Fibroblast of pulmonary artery (primary cell): ENCODE measurements at places on chromosomes 1 and 21.

DNA sequence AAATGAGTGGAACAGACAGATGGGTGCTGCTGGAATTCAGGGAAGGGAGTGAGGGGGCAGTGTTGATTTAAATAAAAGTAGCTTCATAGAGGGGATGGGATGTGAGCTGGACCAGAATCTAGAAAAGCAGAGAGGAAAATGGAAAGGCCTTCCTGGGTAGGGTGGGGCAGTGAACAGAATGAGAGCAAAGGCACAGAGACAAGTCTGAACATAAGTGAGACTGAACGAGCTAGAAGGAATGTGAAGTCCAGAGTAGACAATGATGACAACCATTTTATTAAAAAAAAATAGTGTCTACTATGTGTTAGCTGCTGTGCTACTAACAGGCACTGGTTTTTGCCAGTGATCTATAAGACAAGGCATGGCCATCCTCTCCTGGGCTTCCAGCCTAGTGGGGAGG, 36.0 kb downstream of the ELK4 start:
- no peak for DNase-seq

- no peak for DNase-seq
Observed at GRCh38 chr1:107262467-107263286, 121.8 kb downstream of the NTNG1 start.

- peak; percentile 33 for DNase-seq
Observed at GRCh38 chr1:65458730-65459396, 38.4 kb downstream of the LEPR start.

DNA sequence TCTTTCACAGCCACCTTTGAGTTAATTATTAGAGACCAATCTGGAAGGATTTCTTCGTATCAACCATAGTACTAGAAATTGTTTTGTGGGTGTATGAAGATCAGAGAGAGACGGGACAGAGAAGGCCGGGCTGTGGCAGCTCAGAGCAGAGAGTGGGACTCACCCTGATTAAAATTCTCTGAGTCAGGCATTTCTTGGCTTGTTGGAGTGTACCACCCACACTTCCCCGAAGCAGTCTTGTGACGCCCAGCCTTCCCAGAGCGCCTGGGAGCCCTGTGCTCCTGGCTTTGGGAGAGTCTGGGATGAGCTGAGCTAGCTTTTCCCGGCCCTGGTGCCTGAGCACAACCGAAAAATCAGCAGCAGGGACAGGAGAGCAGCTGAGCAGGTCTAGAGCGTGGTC, 19.4 kb downstream of the PLEKHM2 start:
- peak; percentile 93 for DNase-seq

- DNase-seq, result no peak
Observed at GRCh38 chr1:5343256-5344020, 648.8 kb downstream of the NPHP4 start.

GRCh38 chr1:165327538-165327937, 29.0 kb downstream of the LMX1A start:
- DNase-seq, result no peak

DNA sequence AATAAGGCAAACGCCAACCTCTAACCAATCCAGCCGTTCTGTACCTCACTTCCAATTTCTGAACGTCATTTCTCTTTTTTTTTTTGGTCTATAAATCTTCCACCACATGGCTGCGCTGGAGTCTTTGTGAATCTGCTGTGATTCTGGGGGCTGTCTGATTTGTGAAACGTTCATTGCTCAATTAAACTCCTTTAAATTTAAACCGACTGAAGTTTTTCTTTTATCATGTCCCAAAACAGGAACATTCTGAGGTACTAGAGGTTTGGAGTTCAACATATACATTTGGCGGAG, 65.5 kb upstream of the BACH1 start:
- no peak for DNase-seq

DNA sequence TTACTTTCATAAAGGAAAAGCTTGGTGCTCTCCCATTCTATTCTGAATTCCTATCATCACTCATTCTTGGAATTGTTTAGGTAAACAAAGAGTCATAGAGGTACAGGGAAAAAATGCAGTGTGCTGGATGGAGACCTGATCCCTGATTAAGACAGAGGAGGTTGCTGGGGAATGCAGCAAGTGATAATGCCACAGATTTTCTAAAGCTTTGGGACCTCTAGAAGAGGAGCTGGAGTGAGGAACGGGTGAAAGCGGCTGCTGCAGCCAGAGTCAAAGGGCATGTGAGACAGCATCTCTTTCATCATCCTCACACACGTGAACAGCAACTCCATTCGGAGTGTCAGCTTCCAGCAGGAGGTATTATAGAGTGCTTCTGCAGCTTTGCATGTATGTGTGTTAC, 54.9 kb upstream of the DIPK1A start:
- peak; percentile 30 for DNase-seq

DNA sequence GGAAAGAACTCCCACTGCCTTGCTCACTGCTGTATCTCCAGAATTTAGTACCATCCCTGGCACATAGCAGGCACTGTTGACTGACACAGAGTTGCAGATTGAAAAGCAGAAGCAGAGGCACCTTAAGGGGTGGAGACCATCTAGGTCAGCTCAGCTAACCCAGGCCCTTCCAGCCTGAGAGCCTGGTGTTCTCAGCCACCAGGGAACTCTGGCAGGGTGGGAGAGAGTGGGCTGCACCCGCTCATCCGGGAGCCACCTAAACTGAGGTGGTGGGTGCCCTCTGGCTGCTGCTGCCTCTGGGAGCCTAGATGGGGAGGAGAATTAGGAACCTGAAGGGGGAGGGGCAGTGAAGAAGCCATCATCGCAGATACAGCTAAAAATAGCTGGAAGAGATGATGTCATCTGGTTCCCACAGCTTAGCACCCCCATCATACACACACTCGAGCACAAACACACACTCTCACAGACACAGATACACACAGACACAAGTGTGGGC, 1.5 kb upstream of the TSPAN1 start:
- peak; percentile 18 for DNase-seq

GRCh38 chr1:231527586-231528171, 790 bp upstream of the TSNAX start:
- DNase-seq, result no peak

DNA sequence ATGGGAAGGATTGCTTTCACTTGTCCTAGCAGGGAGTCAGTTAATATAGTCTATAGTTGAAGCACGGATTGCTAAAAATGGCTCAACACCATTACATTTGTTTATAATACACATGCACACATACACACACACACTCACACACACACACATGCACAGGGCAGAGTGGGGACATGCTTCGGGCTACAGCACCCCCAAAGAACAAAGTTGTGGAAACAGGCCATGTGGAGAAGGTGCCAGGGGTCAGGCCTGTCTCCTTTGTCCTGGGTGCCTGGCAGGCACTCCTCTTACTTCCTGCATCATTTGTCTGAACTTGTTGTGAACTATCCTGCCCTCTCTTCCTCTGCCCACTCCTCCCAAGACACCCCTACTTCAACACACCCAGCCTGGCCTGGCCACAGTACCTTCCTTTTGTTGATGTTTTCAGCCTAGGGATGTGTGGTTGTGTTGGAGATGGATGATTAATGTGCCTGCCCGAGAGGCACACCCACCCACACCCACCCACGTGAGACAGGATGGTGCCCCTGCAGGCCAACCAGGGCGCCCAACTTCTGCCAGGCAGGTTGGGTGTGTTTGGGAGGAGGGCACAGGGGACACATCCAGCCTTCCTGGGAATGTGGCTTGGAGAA, 17.5 kb downstream of the RASSF5 start:
- DNase-seq, result no peak

DNA sequence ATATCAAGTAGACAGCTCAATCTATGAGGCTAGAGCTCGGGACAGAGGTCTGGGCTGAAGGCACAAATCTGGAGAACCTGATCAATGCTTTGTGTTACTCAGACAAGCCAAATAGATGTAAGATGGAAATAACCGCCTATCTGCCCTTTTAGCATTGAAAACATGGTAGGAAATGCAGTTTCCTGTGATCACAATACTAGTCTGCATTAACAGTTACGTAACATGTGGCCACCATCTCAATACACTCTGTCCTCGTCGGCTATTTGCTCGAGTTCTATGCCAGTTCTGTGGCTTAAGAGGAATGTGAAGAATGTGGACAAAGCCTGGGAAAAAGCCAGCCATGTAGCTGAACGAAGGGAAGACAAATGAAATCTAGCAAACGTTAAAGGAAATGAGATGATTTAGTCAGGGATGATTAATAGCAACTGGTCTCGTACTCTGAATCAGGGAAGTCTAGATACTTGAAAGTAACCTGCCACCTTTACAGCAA, 73.3 kb downstream of the HSF2BP start:
- DNase-seq, result peak; percentile 100

DNA sequence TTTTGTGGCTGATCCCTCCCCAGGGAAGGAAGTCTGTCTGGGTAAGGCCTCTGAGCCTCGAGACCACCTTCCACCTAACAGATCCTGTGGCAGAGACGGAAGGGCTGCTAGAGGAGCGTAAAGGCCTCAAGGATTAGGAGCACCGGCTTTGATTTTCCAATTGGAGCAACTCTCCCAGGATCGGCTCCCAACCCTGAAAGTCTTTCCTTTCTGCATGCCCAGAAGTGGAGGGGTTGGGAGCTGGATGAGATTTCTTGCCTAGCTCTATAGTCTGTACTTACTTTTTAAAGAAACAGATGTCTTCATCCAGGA, 41.4 kb downstream of the ELK4 start:
- no peak for DNase-seq

GRCh38 chr1:222706815-222707214, 5.5 kb downstream of the AIDA start:
- no peak for DNase-seq

DNA sequence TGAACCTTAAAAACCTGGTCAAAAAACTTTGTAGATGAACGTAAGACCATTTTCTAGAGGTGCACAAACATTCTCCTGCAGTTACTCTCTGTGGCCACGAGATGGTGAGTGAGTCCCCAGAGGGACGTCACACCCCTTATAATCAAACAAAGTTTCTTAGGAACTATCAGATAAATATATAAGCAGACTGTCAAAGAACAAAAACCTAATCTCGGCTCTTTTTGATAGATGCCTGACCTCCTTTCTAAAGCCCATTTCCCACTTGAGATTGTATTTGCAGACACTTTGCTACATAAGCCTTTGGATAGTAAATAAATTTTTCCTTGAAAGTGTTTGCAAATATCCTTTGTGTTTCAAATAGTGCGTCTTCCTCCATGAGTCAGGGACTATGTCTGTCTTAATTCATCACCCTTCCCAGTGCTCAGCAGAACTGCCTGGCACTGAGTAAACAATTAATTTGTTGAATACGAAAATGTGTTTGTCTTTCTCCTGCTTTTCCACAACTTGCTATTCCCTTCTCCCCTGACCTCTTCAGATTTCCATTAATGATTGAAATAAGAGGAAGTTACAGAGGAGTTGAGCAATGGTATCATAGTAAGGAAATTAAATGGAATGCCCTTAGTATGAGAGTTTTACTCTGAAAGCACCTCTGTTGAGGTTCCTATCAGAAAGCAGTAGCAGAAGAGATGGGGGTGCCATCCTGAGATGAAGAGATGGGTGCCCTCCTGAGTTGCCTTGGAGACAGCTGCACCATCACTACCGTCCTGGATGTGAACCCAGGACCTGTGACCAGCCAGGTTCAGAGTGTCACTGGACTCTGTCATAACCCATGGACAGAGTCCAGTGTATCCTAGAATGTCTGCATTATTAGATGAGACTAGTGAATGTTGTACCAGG, 57.8 kb upstream of the RAVER2 start:
- peak; percentile 78 for DNase-seq

DNA sequence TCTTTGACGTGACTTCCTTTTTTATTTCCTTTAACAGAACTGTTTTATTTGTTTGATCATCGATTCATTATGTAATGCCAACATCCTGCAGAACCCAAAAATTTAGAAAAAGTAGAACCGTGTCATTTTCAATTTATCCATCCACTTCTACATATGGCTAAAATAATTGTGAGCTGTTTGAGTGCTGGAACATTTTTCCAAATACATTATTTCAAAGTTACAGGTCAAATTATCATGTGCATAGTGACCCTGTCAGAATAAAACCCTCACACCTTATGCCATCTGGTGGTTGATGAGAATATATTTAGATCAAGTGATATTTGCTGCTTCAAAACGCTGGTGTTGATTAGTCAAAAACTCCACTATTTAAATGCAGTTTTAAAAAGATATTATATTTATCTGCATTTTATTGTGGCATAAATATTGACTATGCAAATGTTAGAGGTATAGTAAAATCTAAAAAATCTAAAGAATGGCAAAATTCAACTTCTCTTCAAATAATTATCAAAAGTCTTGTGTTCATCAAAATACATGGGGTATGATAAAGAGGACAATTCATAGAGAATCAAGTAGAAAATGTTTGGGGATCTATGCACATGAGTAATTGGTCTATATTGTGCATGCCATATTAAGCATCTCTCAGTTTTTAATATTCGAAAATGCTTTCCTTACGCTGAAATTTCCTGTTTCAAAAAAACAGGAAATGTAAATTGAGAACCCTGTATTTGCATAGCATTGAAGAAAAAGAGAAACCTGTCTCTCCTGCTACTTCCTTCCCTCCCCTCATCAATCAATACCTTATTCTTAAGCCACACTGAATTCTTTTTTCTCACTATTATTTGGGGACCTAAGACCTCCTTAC, 39.7 kb downstream of the UBE2U start:
- DNase-seq, result peak; percentile 70

DNA sequence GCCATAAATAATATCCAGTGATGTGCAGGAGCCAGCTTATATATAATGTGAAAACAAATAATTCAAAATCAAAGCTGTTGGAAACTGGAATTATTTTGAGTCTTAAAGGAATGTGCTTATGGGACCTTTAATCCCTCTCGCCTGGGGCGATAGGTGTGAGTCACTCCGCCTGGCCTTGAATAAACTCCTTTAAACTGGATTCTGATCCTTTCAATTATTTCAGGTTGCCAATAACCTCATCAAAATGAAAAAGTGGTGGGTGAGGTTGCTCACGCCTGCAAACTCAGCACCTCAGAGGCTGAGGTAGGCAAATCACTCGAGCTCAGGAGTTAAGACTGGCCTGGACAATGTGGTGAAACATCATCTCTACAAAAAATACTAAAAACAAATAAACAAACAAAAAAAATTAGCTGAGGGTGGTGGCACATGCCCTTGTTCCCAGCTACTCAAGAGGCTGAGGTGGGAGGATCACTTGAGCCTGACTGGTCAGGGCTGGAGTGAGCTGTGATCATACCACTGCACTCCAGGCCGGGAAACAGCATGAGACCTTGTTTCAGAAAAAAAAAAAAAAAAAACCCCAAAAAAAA, 11.4 kb upstream of the SLC2A5 start:
- no peak for DNase-seq

DNA sequence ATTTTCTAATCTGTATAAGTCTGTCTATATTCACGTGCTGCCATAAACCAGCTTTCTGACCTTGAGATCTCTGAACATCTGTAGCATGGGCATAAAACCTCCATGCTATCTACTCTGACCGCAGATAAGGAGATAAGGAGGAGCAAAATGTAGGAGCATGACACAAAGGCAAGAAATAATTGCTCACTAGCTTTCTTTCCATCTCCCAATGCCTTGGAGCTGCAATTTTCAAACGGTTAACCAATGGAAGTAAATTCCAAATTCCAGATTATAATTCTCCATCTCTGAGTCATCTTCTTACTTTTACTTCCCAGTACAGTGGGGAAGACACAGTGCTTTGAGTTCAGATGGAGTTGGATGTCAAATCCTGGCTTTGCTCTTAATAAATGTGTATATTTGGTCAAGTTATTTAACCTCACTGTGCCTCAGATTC, 41.6 kb downstream of the CD58 start:
- no peak for DNase-seq
